Activated CD4-positive, alpha-beta T cell treated with anti-CD3 and anti-CD28 coated beads for 24 hours (primary cell): ENCODE measurements at places on chromosomes 6 and 20.
A peak's percentile ranks its signal among the peaks of the same experiment; 100 is the strongest.

DNA sequence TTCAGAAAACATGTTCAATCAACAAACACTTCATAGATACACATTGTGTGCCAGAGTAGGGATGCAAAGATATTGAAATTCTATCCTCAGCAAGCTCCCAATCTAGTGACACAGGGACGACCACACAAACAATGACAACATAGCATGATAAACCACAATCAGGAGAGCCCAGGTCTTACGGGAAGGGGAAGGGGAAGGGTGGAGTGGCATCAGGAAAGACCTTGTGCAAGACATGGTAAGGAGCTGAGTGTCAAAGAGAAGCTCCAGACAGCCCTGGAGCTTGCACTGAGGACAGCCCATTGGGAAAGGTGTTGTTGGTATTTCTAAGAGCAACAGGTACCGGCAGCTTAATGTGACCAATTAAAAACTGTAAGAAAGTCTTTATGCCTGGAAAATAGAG, 103.6 kb downstream of the PDE7B start:
- no peak for DNase-seq

DNA sequence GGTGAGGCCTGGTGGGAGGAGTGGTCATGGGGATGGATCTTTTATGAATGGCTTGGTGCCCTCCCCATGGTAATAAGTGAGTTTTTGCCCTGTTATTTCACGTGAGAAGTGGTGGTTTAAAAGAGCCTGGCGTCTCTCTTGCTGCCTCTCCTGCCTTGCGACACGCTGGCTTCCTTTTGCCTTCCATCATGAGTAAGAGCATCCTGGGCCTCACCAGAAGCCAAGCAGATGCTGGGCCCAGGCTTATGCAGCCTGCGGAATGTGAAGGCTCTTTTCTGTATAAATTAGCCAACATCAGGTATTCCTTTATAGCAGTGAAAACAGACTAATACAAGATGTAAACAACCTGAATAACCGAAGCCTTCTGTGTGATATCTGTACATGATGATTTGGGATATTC, 27.6 kb downstream of the VTA1 start:
- no peak for DNase-seq

DNA sequence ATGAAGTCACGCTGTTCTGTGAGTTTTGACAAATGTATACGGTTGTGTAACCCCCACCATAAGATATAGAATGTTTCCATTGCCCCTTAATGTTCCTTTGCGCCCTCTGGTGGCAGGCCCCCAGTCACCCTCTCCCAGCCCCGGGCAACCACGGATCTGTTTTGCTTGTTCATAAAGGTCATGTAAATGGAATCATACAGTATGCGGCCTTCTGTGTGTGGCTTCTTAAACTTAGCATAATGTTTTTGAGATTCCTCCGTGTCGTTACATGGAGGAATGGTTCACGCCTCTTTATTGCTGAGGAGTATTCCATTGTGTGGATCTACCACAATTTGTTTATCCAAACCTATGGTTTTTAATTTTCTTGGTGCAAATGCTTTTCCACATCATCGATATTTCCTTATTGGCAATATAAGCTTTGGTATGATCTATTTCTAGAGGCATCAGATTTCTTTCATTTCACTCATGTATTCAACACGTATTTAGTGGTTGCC, 28.4 kb downstream of the LYRM2 start:
- peak; percentile 64 for DNase-seq

- no peak for DNase-seq
These were observed 2.6 kb upstream of the SLC22A7 start for GRCh38 chr6:43295456-43295855.

DNA sequence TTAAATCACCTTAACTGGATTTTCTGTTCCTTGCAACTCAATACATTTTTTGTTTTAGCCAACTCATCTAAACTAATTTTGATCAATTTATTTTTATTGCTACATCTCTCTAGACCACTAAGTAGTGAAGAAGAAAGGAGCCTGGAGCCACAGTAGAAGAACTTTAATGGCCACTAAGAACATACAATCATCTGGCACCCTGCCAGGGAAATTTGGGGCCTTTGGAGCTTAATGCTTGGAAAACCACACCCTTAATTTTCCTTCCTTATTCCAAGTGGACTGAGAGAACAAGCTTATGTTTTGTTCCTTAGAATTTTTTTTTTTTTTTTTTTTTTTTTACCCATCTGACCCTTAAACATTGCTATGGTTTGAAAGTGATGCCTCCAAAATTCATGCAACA, 12.0 kb upstream of the GMDS start:
- DNase-seq = no peak

GRCh38 chr6:115945306-115945705, 115.4 kb downstream of the FRK start:
- no peak for DNase-seq

- DNase-seq = no peak
These were observed 116.7 kb upstream of the FRMD1 start for GRCh38 chr6:168195712-168196111.

DNA sequence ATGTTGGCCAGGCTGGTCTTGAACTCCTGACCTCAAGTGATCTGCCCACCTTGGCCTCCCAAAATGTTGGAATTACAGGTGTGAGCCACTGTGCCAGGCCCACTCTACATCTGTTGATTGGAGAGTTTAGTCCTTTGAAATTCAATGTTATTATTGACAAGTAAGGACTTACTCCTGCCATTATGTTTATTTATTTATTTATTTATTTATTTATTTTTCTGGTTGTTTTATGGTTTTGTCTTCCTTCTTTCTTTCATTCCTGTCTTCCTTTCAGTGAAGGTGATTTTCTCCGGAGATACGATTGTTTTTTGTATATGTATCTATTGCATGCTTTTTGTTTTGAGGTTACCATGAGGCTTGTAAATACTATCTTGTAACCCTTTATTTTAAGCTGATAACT, 602.6 kb downstream of the EPM2A start:
- DNase-seq = no peak

DNA sequence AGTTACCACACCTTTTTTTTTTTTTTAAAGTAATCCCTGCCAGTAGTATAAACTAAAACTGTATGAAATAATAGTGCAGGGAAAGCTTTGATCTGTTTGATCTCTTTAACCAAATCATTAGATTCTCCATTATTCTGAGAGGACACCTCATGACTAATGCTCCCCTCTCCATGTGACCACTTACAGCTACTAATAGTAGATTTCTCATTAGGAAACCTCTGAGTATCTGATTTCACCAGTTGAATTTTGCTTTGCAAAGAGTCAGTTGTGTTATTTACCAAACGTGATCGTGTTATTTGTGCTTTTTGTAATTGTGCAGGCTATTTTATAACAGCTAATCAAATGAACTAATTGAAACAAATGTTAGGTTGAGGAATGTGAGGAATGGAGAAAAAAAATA, 12.5 kb downstream of the CASP8AP2 start:
- DNase-seq = no peak

GRCh38 chr20:21303872-21304586, 898 bp downstream of the XRN2 start:
- DNase-seq = no peak

GRCh38 chr6:106771822-106772221, 142.4 kb downstream of the QRSL1 start:
- no peak for DNase-seq

- no peak for DNase-seq
These were observed 75.6 kb downstream of the MMS22L start for GRCh38 chr6:97207383-97207782.

GRCh38 chr6:159033160-159034049, 11.4 kb downstream of the TAGAP start:
- no peak for DNase-seq
